NCI-H82 (cell line): ENCODE measurements at places on chromosomes 5 and 9.

- no peak for DNase-seq
Measured at GRCh38 chr9:117825609-117826347, 121.6 kb downstream of the TLR4 start.

- DNase-seq: no peak
Measured at GRCh38 chr9:126618585-126619360, 5.0 kb downstream of the LMX1B start.

- no peak for DNase-seq
Measured at GRCh38 chr9:70578720-70579119, 164.3 kb upstream of the KLF9 start.

DNA sequence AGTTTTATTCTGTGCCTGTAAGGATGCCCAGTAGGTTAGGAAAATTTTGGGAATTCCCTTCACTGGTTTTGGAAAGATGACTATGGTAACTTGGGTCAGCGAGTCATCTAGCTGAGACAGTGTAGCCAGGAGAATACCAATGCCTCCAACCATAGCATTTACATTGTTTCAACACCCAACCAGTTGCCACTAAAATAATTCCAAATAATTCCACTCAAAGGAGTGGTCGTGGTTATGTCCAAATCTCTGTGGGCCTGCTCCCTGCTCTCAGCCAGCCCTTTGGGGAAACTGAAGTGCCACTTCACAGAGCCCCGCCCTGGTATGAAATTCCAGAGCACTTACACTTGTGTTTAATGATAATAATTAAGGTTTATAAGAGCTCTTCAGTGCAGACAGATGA is 310.5 kb downstream of the PLK2 start:
- no peak for DNase-seq

DNA sequence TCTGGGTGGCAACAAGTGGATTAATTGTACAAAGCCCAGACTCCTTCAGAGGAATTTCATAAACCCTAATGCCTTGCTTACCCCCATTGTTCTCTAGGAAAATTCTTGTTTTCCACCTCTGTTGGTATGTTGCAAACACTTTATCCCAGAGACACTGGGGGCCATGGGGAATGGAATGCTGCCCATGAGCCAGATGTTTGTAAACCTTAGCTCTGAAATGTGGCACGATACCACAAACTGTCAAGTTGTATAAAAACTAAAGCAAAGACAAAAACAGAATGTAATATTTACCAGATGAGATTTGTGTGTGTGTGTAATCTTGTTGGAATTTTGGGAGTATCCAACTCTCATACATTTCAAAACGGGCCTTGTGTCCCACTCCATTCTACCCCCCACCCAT is 465.0 kb downstream of the EBF1 start:
- peak; percentile 11 for DNase-seq

DNA sequence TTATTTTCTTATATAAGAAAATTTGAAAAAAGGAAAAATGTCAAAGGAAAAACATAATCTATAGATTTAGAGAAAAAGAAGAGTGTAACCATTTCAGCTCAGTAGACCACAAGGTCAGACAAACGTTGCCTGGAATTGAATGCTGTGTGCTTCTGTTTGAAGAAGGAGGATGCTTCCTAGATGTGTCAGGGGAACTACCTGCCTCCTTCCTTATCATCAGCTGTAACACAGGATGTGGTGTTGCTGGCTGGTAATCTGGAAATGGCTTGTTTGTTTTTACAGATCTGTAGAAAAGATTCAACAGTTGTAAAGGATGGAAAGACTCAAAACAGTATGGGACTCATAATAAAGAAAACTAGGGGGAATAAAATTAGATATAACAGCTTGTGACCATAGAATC is 160.7 kb upstream of the MEF2C start:
- DNase-seq: no peak

GRCh38 chr5:132313961-132314432 is 19.8 kb downstream of the SLC22A4 start:
- DNase-seq: no peak

DNA sequence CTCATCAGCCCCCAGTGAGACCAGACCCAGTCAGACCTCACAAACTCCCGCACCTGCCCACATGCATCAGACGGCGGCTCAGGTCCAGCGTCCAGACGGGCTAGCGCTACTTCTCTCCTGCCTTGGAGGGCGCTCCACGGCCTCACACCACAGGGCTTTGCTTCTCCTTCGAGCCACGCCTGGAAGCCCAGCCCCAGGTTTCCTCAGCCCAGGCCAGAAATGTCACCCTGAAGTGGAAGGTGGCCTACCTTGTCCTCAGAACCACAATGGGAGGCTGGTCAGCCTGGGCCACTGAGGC is 2.8 kb downstream of the NACC2 start:
- DNase-seq: no peak

- DNase-seq: no peak
Measured at GRCh38 chr5:164518067-164518740, 1012.8 kb downstream of the MAT2B start.

DNA sequence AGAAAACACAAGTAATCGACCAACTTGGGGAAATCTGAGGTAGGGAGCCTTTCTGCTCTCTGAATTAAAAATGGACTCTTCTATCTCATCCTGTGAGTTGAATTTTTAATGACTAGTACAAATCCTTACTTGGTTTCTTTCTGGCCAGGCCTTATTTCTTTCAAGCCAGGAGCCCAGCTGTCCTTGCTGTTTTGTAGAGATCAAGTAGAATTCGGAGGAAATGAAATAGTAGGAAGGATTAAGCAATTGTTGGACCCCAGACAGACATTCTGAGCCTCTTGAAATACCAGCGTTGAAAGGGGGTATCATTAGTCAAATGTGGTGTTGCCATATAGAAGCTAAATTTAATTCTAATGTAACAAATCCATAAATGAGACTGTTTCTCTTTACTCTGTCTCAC is 53.7 kb upstream of the SMIM15 start:
- DNase-seq: no peak

DNA sequence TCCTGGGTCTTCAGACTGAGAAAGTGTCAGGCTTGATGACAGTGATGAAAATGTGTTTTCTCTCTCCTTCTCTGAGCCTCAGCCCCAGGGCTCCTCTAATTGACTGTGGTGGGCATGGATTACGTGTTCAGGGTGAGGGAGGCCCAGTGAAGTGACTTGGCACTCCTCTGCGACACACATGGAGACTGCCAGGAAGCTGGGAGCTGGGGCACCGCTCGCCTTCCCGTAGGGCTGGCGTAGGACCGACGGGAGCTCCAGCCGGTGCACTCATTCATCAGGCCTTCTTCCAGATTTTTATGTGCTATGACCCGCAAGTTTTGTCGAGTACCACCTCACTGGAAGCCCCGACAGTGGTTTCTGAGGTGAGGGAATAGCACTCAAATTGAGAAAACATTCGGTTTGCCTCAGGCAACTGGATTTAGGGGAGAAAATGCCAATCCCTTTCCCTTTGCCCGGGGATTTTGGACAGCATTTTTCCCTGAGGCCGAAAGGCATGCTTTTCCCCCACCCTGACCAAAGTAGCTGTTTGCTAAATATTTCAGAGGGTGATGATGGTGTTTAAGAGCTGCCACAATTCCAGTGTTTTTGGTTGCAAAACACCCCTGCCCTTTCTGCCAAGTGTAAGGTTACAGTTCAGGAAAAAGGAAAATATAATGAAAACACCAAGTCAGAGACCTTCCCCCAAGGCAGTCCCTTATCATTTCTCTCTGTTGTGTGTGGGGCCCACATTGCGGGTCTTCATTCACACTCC is 83.7 kb downstream of the PCSK5 start:
- DNase-seq: no peak

GRCh38 chr9:135095470-135096407 is 8.3 kb downstream of the OLFM1 start:
- DNase-seq: no peak

DNA sequence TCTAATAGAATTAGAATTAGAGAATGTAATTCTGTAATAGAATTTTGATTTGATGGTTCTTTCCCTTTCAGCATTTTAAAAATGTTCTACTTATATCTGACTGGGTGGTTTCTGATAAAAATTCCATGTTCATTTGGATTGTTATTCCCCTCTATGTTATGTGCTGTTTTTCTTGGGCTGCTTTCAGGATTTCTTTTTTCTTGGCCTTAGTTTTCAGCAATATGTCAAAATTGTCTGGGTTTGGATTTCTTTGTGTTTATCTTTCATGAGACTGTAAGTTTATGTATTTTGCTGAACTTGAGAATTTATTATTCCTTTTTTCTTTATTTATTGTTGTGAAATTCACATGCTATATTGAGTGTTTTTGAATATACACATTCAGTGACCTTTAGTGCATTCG is 189.1 kb downstream of the RANBP17 start:
- no peak for DNase-seq

DNA sequence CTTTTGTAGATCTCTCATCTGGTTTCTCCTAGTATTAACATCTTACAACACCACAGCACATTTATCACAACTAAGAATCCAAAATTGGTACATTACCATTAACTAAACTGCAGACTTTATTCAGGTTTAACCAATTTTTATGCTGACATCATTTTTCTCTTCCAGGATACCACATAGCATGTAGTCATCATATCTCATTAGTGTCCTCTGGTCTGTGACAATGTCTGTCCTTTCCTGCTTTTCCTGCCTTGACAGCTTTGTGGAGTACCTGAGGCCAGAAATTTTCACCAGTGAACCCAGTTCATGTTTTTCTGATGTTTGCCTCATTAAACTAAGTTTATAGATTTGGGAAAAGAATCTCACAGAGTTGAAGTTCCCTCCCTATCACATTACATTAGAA is 294.7 kb upstream of the TNC start:
- no peak for DNase-seq

- no peak for DNase-seq
Measured at GRCh38 chr5:51159164-51159563, 224.1 kb upstream of the ISL1 start.

GRCh38 chr5:172453986-172454357 is 353 bp downstream of the SH3PXD2B start:
- peak; percentile 47 for DNase-seq

- DNase-seq: no peak
Measured at GRCh38 chr5:42721484-42721883, 35.1 kb upstream of the CCDC152 start.

GRCh38 chr9:99919930-99920329 is 13.5 kb downstream of the STX17 start:
- no peak for DNase-seq

DNA sequence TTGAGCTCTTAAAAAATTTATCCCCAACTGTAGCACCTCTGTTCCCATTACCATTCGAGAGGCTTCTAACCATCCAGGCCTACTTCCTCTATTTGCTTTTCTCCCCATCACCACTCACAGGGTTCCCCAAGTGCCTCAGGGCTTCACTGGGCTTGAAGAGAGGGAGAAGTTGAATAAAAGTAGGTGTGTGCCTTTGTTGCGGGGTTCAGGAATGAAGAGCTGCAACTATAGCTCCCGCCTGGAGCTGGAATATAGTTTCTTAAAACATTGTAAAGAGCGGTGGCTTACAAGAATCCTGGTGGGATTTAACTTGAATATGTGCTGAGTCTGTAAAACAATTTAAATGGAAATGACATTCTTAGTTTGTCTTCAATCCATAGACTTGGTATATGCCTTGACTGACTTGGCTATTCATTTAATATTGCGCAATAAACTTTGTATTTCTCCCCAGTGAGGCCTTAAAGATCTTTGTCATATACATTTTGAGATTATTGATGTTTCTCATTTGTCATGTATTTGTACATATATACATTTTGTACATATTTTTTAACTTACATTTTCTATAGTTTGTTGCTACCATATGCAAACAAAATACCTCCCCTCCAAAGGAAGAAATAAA is 7.2 kb downstream of the ENTREP1 start:
- no peak for DNase-seq

DNA sequence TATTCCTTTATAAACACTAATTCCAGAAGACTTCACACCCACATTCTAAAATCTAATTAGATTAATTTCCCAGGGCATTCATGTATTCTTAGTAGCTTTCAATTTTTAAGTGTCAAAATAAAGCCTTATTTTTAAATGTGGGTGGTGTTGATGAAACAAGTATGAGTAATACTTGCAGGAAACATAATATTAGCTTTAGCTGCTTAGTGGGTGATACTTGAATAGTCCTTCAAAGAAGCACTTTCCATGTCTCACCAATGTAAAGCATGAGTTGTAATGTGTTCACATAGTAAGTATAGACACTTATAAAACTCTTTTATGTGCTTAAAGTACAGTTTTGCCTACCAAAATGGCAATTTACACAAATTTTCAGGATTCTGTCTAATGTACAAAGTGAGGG is 6.9 kb downstream of the FNBP1 start:
- DNase-seq: no peak

DNA sequence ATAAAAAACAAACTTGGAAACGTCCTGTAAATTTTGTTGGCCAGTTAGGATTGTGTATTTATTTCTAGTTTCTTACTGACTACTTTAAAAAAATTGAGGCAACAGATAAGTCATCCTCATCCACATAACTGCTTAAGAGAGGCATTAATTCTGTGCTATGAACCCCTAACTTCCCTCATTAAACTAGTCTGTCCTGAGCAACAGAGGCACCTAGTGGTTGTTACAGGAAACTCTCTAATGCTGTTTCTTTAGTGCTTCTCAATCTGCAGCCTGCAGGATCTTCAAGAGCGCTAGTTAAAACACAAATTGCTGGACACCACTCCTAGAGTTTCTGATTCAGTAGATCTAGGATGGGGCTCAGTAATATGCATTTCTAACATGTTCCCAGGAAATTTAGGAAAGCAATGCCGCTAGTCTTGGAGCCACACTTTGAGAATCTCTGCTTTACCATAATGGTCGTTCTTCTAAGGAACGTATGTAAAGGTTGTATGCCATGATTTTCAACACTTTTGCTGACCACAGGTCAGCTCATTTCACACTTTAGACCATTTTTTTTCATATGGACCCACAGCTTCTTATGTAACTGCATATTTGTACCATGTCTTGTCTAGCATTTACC is 410.1 kb upstream of the SMARCA2 start:
- peak; percentile 27 for DNase-seq
